MCF 10A (cell line): ENCODE measurements at places on chromosomes 13 and 19. TPM values are rescaled to one million over a fixed set of nuclear protein-coding genes. Genes with fewer than 3 reads are reported as not detected.

DNA sequence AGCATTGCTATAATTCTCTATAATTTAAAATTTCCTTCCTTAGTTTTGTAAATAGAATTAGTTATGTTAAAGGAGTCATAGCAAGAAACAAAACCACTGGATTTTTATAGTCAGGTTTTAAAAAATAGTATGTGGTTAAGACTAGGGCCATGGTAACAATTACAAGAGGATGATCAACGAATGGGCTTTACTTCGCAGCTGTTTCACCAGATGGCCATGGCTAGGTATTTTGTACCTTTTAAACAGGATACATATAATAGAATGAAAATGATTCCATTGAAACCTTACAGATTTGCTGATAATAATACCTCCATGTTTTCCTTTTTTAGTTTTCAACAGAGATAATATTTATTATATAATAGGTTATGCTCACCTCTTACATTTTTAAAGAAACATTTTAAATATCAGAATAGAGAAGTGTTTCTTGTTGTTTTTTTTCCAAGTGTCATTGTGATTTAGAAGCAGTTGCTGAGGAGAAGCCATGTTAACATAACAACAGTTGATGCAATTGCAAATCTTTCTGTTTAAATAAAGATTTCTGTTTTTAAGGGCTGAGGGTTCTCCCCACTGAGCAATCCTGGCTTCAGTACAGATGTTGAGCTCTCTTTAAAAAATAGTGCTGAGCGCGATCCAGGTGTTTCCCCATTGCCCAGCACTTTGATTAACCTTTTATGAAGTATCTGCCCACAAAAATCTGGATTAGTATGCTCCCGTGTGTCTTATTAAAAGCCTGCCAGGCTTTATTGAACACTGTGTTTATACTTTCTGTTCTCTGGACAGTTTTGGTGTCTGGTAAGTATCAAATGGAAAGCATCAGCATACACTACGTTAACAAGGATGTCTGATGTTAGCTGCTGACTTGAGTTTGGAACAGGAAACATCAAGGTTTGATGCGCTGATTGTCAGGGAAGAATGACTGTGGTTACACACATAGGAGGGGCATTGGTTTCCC lies 205.3 kb downstream of the HS6ST3 start:
- no peaks in the 10 kb centered on the region for H3K4me1 ChIP-seq
- DNase-seq: no peak
- no peak overlapping the region for H3K4me3 ChIP-seq
- no peaks in the 10 kb centered on the region for H3K36me3 ChIP-seq
- H3K27ac ChIP-seq: no peak overlapping the region

GRCh38 chr13:83895994-83896580 lies 13.8 kb upstream of the SLITRK1 start:
- H3K27ac ChIP-seq: no peak overlapping the region
- H3K27me3 ChIP-seq: no peaks in the 10 kb centered on the region
- no peak overlapping the region for H3K4me3 ChIP-seq

DNA sequence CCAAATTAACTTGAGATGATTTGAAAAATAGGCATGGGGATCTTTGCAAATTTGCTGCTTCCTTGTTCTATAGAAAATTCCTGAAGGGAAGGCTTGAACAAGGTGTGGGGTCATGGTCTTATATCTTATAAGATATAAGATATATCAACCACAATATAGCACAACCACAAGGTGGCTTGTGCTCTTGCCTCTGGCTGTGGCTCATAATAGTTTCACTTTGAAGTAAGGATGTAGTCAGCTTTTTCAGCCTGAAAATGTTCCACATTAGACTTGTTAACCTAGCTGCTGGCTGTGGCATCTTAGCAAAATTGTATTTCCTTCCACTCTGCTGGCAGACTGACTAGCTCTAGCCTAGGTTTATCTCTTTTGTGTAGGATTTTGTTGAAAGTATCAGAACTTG lies 169.7 kb downstream of the KLF5 start:
- no peaks in the 10 kb centered on the region for H3K36me3 ChIP-seq
- H3K4me3 ChIP-seq: no peak overlapping the region
- no peak overlapping the region for H3K27ac ChIP-seq
- DNase-seq: peak; percentile 32
- no peaks in the 10 kb centered on the region for H3K27me3 ChIP-seq

GRCh38 chr19:3631053-3631861 lies 4.7 kb upstream of the CACTIN start:
- H3K4me1 ChIP-seq: peaks cover 5% of the 10 kb centered on the region
- no peaks in the 10 kb centered on the region for H3K27me3 ChIP-seq
- no peak overlapping the region for H3K27ac ChIP-seq
- no peaks in the 10 kb centered on the region for H3K36me3 ChIP-seq
- H3K4me3 ChIP-seq: no peak overlapping the region

GRCh38 chr13:110414283-110414682 lies 107.2 kb downstream of the COL4A2 start:
- H3K4me1 ChIP-seq: peaks cover 36% of the 10 kb centered on the region
- H3K27me3 ChIP-seq: no peaks in the 10 kb centered on the region
- H3K27ac ChIP-seq: no peak overlapping the region
- DNase-seq: no peak
- H3K4me3 ChIP-seq: no peak overlapping the region
- H3K36me3 ChIP-seq: no peaks in the 10 kb centered on the region

DNA sequence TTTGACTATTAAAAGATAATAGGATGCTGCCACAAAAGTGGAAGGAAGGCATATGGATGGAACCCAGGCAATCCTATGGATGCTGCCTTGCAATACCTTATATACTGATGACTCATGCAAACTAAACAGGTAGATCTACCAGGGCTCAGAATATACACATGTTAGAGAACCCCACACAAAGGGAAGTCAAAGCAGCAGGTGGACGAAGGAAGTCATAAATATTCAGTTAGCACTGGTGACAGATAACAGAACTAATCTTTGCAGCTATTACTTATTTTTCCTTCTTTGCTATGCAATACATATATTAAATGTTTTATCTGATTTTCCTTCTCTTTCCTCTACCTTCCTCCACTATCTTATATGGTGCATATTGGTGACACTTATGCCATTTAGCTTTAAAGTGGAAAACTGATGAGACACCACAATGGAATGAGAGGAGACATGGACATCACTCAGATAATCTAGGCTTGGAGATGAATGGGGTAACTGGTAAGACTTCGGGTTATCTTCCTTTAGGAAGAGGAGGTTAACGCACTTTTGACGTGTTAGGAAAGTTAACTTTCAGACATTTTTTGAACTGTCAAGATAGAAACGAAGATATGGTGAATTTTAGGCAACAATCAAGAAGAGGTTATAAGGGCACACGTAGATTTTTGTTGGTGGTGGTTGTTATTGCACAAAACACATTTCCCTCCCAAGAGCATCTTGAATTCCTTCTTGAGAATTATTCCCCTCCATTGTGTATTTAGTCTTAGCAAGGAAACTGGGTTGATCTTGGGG lies 39.8 kb upstream of the MBNL2 start:
- H3K4me1 ChIP-seq: no peaks in the 10 kb centered on the region
- peaks cover 54% of the 10 kb centered on the region for H3K27me3 ChIP-seq
- no peak overlapping the region for H3K27ac ChIP-seq
- H3K4me3 ChIP-seq: no peak overlapping the region

DNA sequence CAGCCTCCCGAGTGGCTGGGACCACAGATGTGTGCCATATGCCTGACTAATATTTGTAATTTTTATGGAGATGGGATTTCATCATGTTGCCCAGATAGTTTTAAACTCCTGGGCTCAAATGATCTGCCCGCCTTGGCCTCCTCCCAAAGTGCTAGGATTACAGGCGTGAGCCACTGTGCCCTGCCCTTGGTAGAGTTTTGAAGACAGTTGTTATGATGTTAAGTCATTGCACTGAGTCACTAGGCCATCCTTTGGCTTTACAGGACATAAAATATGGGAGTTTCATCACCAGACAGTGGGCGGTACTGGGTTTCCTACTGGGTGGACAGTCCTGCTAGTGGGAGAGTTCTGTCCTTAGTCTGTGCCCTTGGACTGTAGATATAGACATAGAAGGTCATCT lies 282.5 kb downstream of the ATP8A2 start:
- H3K36me3 ChIP-seq: no peaks in the 10 kb centered on the region
- peak; percentile 89 for DNase-seq
- no peaks in the 10 kb centered on the region for H3K27me3 ChIP-seq
- peaks cover 25% of the 10 kb centered on the region for H3K4me1 ChIP-seq
- H3K4me3 ChIP-seq: no peak overlapping the region

GRCh38 chr19:30719189-30719998 lies 347.2 kb downstream of the ZNF536 start:
- no peak overlapping the region for H3K27ac ChIP-seq
- no peaks in the 10 kb centered on the region for H3K36me3 ChIP-seq
- no peak for DNase-seq

- H3K27me3 ChIP-seq: no peaks in the 10 kb centered on the region
- peaks cover 5% of the 10 kb centered on the region for H3K36me3 ChIP-seq
Observed at GRCh38 chr13:114065141-114065925, 67.1 kb downstream of the RASA3 start.

DNA sequence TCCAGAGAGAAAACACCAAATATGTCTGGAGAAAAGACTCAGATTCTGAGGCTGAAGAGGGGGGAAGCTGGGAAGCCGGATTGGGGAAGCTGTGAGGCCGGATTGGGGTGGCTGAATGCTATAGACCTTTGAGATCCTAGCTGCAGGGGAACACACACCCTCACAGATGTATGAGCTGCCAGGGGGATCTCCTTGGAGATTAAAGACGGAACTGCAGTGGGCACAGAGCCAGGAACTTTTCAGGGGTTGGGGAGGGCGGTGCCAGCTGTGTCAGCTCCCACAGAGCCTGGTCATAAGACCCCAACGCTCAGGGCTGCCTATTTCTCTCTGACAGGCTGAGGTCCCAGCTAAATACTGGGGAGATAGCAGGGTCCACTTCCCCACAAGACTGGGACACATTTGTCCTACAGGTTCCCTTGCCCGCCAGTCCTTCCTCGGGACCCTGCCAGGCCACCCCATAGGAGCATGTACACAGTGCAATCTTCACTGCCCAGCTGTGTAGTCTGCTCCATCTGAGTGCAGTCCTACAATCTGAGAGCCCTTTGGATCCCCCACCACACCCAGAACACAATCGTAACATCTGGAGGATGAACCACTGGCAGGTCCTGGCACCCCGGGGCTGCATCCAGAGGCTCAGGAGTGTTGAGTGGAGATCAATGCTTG lies 1893.9 kb downstream of the PCDH9 start:
- H3K4me1 ChIP-seq: peaks cover 11% of the 10 kb centered on the region
- H3K27ac ChIP-seq: no peak overlapping the region
- H3K36me3 ChIP-seq: no peaks in the 10 kb centered on the region
- H3K4me3 ChIP-seq: no peak overlapping the region

- H3K4me3 ChIP-seq: peak overlapping the region; percentile 93
- DNase-seq: no peak
- H3K27me3 ChIP-seq: no peaks in the 10 kb centered on the region
- peak overlapping the region; percentile 97 for H3K27ac ChIP-seq
- peaks cover 12% of the 10 kb centered on the region for H3K36me3 ChIP-seq
Observed at GRCh38 chr19:3186891-3187661, 1.3 kb downstream of the NCLN start.

DNA sequence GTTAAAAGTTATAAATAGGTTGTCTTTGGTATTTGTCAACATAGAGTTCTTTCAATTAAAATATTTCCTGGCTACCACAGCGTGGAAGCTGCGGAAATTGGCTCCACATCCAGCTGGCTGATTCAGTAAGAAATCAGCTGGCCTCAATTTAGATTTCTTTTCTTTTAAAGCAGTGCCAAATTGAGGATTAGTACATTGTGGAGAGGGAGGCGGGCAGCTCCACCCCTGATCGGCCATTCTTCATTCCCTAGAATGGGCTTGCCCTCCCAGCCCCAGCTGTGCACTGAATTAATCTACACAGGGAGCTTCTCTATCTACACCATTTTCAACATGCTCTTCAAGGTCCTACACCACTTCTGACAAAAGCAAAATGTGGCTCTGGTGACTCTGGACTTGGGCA lies 624.8 kb downstream of the DACH1 start:
- H3K4me1 ChIP-seq: no peaks in the 10 kb centered on the region
- no peak for DNase-seq
- H3K27ac ChIP-seq: no peak overlapping the region
- H3K4me3 ChIP-seq: no peak overlapping the region
- H3K36me3 ChIP-seq: no peaks in the 10 kb centered on the region

- no peak overlapping the region for H3K4me3 ChIP-seq
- peaks cover 7% of the 10 kb centered on the region for H3K36me3 ChIP-seq
- peaks cover 18% of the 10 kb centered on the region for H3K4me1 ChIP-seq
- H3K27ac ChIP-seq: no peak overlapping the region
Observed at GRCh38 chr13:52452470-52452869, 2.0 kb upstream of the VPS36 start.

DNA sequence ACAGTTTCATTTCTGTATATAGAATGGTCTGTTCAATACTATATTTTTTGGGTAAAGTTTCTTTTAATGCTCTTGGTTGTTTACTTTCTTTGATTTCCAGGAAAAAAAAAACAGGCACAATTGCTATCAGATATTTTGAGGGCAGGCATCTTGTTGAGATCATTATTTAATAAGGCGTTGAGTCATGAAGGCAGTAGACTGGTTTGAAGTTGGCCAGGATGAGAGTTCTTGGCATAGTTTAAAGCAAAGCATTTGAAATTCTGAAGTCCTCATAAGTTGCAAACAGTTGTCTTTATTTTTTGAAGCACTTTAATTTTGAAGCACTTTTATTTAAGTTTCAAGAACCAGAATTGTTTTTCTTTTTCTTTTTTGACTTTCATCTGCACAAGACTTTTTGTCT lies 2.6 kb upstream of the ZNF175 start:
- H3K27me3 ChIP-seq: peaks cover 13% of the 10 kb centered on the region
- H3K27ac ChIP-seq: no peak overlapping the region
- peaks cover 4% of the 10 kb centered on the region for H3K36me3 ChIP-seq
- no peak overlapping the region for H3K4me3 ChIP-seq
- no peak for DNase-seq

- H3K27ac ChIP-seq: no peak overlapping the region
- no peak overlapping the region for H3K4me3 ChIP-seq
- H3K27me3 ChIP-seq: no peaks in the 10 kb centered on the region
- no peaks in the 10 kb centered on the region for H3K4me1 ChIP-seq
Observed at GRCh38 chr13:24706886-24707585, 26.8 kb downstream of the ATP12A start.

USHBP1 gene
- total RNA-seq: not detected in 2 replicates

CEACAM6 gene
- total RNA-seq: not detected in 2 replicates

TMIGD2 gene
- total RNA-seq: not detected in 2 replicates

IRS2 gene
- 41.8 and 48.5 TPM in 2 replicates for total RNA-seq

PLEKHJ1 gene
- total RNA-seq: 44.3 and 54.1 TPM in 2 replicates

GPR183 gene
- total RNA-seq: not detected in 2 replicates

SLC39A3 gene
- total RNA-seq: 21.3 and 29.9 TPM in 2 replicates

GRIK5 gene
- 1.6 and 1.8 TPM in 2 replicates for total RNA-seq

HSD17B14 gene
- 0.26 and 0.32 TPM in 2 replicates for total RNA-seq
